CD4-positive, CD25-positive, alpha-beta regulatory T cell (primary cell): ENCODE measurements at places on chromosomes 12 and 14. TPM values are rescaled to one million over a fixed set of nuclear protein-coding genes. Genes with fewer than 3 reads are reported as not detected.

- DNase-seq = no peak
Observed at GRCh38 chr14:31770271-31770670, 209.1 kb downstream of the NUBPL start.

Gene C12orf42
- polyA plus RNA-seq = 6.3 TPM

Gene KSR2
- not detected for polyA plus RNA-seq

DNA sequence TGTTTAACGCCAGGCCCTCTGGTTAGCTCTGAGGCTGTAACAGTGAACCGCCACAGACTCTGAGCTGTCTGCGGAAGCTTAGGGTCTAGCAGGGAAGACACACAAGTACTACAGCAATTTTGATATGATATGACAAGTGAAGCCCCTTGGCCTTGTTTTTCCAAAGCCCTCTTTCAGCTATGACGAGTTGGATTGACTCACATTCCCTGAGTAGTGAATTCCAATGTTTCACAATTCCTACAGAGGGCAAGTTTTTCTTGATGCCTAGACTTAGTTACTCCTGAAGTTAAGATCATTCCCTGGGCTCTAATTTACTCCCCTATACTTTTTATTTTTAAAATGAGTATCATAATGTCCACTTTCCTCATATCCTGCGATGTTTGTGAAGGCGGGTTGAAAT lies 53.3 kb upstream of the CISTR start:
- DNase-seq = no peak

DNA sequence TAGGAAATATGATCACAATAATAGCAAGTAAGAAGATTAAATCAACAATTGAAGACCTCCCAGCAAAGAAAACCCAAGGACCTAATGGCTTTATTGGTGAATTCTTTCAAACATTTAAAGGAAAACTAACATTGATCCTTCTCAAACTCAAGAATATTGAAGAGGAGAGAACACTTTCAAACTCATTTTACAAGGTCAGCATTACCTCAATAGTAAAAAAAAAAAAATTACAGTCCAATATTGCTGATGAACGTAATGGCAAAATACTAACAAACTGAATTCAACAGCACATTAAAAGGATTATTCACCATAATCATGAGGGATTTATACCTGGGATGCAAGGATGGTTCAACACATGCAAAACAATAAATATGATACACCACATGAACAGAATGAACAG lies 33.7 kb upstream of the LGR5 start:
- DNase-seq = no peak

DNA sequence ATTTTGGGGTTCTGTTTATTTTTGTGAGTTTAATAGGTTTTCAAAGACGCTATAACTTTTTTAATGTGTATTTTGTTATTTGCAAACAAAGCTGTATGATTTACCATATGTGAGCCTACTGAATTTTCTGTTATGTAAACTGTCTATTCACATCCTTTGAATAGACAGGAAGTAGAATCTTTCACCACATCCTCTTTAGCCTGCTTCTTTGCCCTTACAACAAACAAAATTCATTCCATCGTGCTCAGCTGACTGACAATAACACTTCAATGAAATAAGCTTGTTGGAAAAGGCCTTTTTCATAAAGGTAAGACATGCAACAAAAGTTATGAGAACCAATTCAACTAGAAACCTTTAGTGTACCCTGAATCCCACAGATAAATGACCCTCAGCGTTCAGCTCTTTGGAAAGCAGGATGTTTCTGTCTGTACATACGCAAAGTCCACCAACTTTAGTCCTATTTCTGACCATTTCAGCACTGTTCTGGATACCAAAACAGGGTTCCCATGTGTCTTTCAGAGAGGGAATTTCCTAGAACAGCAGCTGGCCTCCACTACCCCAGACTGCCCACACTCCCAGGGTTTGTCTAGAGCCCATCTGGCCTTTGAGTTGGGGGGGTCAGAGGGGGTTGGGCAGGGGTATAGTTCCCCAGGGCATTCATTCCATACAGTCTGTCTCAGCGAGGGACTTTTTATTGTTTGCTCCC lies 71.3 kb downstream of the DUSP6 start:
- DNase-seq = peak; percentile 53
